Activated T-cell treated with anti-CD3 and anti-CD28 coated beads, Interleukin-2, amount 50 U/mL, for 1 hour (primary cell): ENCODE measurements at places on chromosomes 16 and 17.

DNA sequence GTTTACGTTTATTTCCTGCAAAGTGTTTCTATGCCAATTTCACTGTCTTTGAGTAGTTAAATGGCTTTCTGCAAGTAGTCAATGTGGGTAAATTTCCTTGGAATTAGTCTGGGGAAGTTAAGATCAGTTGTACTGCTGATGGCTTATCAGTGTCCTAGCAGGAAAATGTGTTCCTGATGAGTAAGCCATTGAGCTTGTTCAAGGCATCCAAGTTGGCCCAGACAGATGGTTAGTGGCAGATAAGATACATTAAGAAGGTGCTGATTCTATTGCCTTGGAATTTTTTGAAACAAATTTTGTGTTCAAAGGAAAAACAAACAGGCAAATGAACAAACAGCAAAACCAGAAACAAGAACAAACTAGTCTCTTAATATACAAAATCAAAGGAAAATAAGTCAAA lies 258.4 kb downstream of the MAP2K6 start:
- no peak for DNase-seq

GRCh38 chr16:53542283-53542682 lies 39.3 kb upstream of the AKTIP start:
- no peak for DNase-seq

GRCh38 chr16:1156055-1156982 lies 3.4 kb downstream of the CACNA1H start:
- DNase-seq, result no peak

- no peak for DNase-seq
Measured at GRCh38 chr17:35540589-35541404, 3.3 kb upstream of the SLFN12L start.

DNA sequence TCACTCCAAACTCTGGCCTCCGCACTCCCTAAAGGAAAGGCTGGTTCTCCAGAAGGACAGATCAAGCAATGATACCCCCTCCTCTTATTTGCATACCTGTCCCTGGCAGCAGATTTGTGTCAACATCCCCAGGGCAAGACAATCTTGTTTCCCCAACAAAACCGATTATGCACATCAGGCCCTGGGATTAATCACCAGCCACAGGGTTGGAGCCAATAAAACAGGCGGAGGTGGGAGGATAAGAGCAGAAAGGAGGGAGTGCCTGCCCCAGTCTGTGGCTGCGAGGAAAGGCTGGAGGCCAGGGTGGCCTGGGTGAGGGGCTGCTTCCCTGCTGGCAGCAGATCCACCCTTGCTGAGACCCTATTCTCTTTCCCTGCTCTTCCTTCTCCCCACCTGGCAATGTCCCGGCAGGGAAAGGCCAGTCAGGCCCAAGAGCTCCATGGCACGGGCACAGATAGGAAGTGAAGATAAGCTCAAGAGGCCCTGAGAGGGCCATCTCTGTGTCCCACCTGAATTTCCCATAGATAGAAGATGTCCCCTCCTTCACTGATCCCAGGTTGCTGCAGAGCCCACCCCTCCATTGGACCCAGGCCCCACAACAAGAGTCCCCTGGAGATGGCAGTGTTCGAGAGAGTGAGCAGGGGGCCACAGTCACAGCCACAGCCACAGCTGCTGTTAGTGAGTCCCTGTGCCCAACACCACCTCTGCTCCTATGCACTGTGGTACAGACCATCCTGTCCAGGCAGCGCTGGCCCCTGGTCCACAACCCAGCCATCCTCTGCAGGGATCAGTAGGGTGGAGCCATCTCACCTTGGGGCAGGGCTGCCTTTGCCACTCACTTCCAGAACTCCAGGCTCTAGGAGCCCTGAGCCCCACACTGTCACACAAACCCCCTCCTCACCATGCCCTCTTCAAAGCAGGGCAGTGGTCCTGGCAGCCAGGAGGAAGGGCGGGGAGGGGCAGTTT lies 137.5 kb downstream of the SDK2 start:
- DNase-seq, result no peak

DNA sequence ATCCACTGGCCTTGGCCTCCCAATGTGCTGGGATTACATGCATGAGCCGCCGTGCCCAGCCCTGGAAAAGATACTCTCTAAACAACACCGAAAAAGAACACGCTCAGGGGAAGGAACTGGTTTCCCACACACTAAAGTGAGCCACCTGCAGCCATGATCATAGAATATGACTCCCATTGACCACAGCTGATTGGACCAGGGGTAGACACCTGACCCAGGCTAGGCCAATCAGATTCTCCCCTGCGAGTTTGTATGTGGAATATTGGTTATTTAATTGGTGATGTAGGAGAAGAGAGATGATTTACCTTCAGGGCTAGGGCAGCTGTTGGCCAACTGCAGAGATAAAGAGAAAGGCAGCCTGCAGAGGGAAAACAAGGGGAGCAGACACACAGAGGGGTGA lies 9.0 kb upstream of the GGA2 start:
- DNase-seq, result no peak

DNA sequence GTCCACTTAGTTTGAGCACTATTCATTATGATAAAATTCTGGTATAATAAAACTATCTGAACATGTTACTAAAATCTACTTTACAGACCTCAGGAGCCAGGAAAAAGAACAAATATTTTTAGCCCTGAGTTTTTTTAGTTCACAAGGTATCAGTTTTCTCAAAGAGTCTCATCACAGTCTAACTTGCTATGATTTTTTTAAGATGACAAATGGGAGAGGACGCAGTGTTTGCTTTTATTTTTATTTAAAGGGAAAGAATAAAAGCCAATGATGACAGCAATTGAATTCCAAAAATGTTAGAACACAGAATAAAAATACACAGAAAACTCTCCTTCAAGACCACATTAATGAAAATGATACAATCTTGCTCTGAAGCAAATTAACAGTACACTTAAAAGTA lies 7.4 kb downstream of the MED13 start:
- DNase-seq, result no peak

DNA sequence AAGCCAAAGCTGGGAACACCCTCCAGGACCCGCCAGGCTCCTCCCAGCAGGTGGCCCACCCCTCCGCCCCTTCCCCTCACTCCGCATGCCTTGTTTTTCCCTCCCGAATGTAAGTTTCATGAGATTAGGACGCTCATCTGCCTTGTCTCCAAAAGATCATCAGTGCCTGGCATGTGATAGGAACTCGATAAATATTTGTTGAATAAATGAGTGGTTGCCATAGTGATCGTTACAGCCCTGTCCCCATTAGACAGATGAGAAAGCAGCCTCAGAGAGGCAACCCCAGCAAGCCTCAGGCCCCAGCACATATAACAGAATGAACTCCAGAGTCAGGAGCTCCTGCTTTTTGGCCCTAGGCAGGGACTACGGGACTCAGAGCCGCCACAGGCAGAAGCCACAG lies 5.0 kb downstream of the CAMKK1 start:
- no peak for DNase-seq

DNA sequence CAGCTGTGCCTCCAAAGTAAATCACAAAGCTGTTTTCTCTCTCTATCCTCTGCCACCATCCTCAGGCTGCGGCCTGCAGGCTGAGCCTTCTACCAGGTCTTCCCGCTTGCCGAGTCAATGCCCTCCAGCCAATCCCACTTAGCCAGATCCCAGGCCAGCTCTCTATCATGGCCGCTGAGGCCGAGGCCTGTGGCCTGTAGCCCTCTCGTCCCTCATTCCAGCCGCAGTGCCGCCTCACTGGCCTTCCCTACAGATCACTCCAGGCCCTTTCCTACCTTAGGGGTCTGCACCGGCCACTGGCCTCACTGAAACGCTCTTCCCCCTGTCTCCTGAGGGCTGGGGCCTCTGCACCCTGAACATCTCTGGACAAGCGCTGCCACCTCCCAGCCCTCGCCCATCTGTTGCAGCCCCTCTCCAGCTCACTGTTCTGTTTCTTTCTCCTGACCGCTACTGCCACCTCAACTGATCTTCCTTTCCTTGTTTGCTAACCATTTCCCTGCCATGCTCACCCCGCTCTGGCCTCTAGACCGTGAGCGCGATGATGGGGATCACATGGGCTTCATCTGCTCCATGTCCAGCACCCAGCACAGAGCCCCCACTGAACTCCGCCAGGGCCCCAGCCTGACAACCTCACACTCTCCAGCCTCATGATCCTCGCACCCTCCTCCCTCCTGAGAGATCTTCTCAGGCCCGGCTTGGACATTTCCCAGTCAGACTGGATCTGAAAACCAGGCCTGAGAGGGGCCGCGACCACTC lies 8.5 kb downstream of the KNOP1 start:
- no peak for DNase-seq

DNA sequence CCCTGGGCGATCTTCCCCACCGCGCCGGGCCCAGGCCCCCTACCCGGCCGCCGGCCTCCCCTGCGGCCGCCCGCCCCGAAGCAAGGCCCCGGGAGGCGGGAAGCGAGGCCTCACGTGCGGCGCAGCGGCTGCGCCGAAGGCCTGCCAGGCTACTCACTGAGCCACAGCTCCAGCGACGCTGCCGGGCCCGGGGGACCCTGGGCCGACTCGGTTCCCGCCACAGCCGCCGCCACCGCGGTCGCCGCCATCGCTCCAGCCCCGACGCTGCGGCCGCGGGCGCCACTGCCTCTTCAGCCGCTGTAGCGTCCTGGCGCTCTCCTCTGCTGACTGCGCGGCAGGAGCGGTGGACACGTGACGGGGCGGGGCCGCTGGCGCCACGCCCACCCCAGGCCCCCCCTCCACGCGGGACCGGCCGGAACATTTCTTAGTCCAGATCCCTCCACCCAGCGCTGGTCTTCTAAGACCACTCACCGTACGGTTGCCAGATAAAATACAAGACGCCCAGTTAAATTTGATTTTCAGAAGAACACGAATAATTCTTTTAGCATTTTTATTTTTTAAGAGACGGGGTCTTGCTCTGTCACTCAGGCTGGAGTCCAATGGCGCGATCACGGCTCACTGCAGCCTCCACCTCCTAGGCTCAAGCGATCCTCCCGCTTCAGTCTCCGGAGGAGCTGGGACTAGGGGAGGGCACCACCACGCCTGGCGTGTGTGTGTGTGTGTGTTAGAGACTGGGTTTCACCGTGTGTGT lies at the start of gene GGA2:
GGA2 (minus strand) TSS at position 331 of the 751 bp plus-strand sequence; CDS start at position 248, 83 bp downstream.
- DNase-seq, result peak; percentile 86

DNA sequence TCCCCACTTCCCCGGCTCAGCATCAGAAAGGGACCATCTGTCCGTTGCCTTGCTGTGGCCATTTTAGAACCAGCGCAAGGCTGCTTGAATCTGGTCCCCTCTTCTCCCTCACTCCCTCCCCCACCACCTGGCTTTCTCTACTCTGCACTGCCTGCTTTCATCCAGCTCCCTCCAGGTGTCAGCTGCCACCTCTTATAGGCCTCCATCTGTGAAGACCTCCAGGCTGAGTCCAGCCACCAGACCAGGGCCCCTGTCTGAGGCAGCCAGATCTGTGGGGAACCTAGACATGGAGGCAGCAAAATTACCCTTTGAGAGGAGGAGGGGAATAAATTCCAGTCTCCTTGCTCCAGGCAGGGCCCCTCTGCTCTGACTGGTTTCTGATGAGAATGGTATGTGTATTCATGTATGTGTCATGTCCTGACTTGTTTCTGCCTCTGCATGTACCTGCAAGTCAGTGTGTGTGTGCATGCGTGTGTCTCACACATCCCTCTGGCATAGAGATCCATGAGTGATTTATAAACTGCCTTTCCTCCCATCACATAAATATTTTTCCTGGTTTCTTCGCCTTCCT lies 21.1 kb downstream of the MINK1 start:
- DNase-seq, result no peak

DNA sequence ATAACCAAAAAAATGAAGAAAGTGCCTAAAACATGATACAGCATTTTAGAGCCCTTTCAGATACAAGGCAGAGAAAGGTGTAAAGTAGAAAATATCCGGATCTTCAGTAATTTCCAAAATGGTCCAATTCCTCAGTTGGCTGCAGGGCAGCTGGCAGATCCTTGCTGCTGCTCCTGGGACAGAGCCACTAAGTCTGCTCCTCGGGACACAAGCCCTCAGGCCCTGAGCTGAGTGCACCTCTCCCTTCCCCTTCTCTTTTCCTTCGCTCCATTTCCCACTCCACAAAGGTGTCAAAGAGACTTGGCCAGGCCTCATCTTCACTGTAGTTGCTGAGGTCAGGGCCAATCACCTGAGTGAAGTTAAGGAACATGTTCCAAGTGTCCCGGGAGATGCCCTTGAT lies 40.5 kb downstream of the DCUN1D3 start:
- DNase-seq, result no peak

DNA sequence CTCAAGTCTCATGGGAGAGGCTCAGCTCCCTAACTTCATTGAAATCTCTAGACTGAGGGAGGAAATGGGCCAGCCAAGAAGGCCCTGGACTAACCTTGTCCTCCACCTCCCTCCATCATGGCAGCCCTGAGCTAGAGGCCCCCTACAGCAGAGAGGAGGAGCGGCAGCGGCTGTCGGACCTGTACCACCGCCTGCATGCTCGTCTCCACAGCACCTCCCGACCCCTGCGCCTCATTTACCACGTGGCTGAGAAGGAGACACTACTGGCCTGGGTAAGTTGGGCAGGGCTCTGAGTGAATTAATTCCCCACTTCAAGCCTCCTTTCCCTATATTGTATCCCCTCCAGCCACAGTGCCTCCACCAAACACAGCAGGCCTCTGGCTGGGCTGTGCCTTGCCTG lies 3.8 kb upstream of the SYCE1L start:
- DNase-seq, result no peak

DNA sequence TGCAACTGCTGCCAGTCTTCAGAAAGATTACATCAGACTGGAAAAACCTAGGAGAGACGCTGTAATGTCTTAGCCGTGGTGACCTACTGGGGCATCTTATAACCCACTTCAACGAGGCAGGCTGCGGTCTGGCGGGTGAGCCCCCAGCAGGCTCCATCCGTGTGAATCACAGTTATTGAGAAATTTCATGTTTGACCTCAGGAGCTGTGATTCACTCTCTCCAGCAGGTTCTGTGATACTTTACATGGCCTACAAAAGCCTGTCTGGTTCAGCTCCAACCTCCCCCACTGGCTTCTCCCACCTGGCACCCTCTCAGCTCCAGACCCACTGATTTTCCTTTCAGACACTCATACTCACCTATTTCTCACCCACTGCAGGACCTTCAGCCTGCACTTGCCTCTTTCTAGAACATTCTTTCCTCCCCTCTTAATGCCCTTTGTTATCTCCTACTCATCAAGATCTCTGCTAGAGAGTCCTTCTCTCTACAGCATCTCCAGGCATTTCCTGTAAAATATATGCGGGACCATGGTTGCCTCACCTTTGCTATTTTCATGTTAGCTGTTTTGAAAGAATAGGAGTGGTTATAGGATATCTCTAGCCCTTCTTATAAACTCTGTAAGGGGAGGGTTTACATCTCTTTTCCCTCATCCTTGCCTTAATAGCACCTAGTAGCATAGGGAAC lies 227.9 kb downstream of the MAF start:
- DNase-seq, result no peak

GRCh38 chr17:50816271-50816670 lies 19.1 kb upstream of the WFIKKN2 start:
- no peak for DNase-seq

GRCh38 chr16:89687092-89687940 lies 827 bp downstream of the CDK10 start:
- DNase-seq, result no peak

GRCh38 chr17:68379692-68380677 lies 77.3 kb downstream of the WIPI1 start:
- DNase-seq, result no peak

DNA sequence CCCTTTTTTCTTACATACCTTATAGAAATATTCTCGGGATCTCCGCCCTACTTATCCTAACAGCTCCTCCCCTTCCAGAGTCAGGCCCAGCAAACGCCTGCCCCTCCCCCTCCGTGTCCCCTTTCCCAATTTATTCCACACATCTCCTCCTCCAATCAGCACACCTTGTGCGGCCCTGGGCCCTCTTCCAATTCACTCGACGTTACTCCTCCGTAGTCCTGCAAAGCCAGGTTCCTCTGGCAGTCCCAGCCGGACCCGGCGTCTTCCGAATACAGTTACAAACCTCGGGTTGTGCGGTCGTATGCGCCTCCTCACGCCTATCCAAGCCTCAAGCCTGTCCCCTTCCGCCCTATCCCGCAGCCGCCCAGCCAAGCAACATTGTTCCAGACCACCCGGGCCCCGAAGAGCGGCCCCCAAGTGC lies 677 bp downstream of the CBX1 start:
- no peak for DNase-seq
